Smooth muscle cell of the coronary artery (primary cell): ENCODE measurements at places on chromosomes 2 and 18. TPM values are rescaled to one million over a fixed set of nuclear protein-coding genes. Genes with fewer than 3 reads are reported as not detected.

The ITGA4 gene
- total RNA-seq: 8.9 and 63.1 TPM in 2 replicates

The TBC1D8 gene
- total RNA-seq: 11.7 and 49.1 TPM in 2 replicates

The ANKRD62 gene
- not detected in 2 replicates for total RNA-seq

The HOXD4 gene
- total RNA-seq: 0.08 TPM in 1 of 2 replicates, not detected in the other

The DLX2 gene
- 0.15 TPM in 1 of 2 replicates, not detected in the other for total RNA-seq

The UGT1A9 gene
- total RNA-seq: not detected in 2 replicates

The CNRIP1 gene
- 14.1 and 23.1 TPM in 2 replicates for total RNA-seq

The CETN1 gene
- not detected in 2 replicates for total RNA-seq

The AOX1 gene
- total RNA-seq: 3.2 and 208 TPM in 2 replicates

The CYP20A1 gene
- total RNA-seq: 20.8 and 26.9 TPM in 2 replicates

The GKN2 gene
- 0.23 TPM in 1 of 2 replicates, not detected in the other for total RNA-seq

The GPR45 gene
- total RNA-seq: not detected in 2 replicates

The OSBPL6 gene
- 0.47 and 0.98 TPM in 2 replicates for total RNA-seq

The CRYGC gene
- total RNA-seq: not detected in 2 replicates

The ZNF519 gene
- total RNA-seq: 1.9 and 5.3 TPM in 2 replicates

The STPG4 gene
- 0.23 TPM in 2 replicates for total RNA-seq

The DYNAP gene
- total RNA-seq: not detected in 2 replicates

The GCG gene
- total RNA-seq: not detected in 2 replicates

The ITGB1BP1 gene
- total RNA-seq: 39.1 and 63.3 TPM in 2 replicates

The GLI2 gene
- total RNA-seq: 1.1 and 6.1 TPM in 2 replicates

The ROCK2 gene
- 25.8 and 31.8 TPM in 2 replicates for total RNA-seq

The RRM2 gene
- 0.35 and 6.3 TPM in 2 replicates for total RNA-seq

The QPCT gene
- total RNA-seq: 2.2 and 13.6 TPM in 2 replicates

The HDHD2 gene
- total RNA-seq: 12.3 and 21.4 TPM in 2 replicates

The REG1B gene
- not detected in 2 replicates for total RNA-seq

The MLPH gene
- 0.90 and 37.0 TPM in 2 replicates for total RNA-seq

The CYP27A1 gene
- total RNA-seq: 5.3 and 25.6 TPM in 2 replicates

The ATRAID gene
- 183 and 253 TPM in 2 replicates for total RNA-seq

The HOXD10 gene
- total RNA-seq: not detected in 2 replicates

The KCNJ13 gene
- total RNA-seq: not detected in 2 replicates

The UCN gene
- total RNA-seq: 0.30 TPM in 1 of 2 replicates, not detected in the other

The IL36RN gene
- total RNA-seq: not detected in 2 replicates

The EGR4 gene
- total RNA-seq: not detected in 2 replicates

The LHCGR gene
- total RNA-seq: not detected in 2 replicates

The CFC1 gene
- total RNA-seq: not detected in 2 replicates

The DSC2 gene
- total RNA-seq: 0.23 TPM in 1 of 2 replicates, not detected in the other

The PDE11A gene
- total RNA-seq: not detected in 2 replicates

The CAVIN2 gene
- 18.4 and 57.7 TPM in 2 replicates for total RNA-seq

The ALKAL2 gene
- total RNA-seq: not detected in 2 replicates

The XDH gene
- total RNA-seq: 0.12 and 0.15 TPM in 2 replicates

The FAM98A gene
- 32.2 and 45.9 TPM in 2 replicates for total RNA-seq

The KYNU gene
- total RNA-seq: under 0.01 and 1.3 TPM in 2 replicates

The IKZF2 gene
- 7.6 and 10.8 TPM in 2 replicates for total RNA-seq

The LRRTM4 gene
- total RNA-seq: not detected in 2 replicates

The C18orf32 gene
- 2.1 and 7.9 TPM in 2 replicates for total RNA-seq

The CRYBA2 gene
- not detected in 2 replicates for total RNA-seq

The CPO gene
- total RNA-seq: 0.47 TPM in 1 of 2 replicates, not detected in the other
